ENCODE measurements at places on chromosomes 2 and 18.

GRCh38 chr2:233469261-233470010, 97.1 kb downstream of the USP40 start:
- no peak for DNase-seq

- no peak for DNase-seq
Observed at GRCh38 chr2:112095681-112096080, 40.6 kb downstream of the TMEM87B start.

DNA sequence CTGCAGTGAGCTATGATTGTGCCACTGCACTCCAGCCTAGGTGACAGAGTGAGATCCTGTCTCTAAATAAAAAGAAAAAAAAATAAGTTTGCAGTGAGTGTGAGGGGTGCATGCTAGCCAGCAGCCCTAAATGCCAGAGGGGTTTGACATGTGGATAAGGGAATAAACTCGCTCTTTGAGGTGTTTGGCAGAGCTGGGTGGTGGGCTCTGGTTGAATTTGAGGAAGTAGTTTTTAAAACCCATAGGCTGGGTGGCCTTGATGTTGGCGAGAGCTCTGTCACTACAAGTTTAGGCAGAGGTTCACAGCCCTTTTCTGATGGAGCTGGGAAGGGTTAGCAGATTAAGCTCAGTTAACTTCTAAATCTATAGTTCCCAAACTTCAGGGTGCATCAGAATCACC, 3.1 kb downstream of the ANXA4 start:
- no peak for DNase-seq

GRCh38 chr2:58032764-58033080, 13.9 kb upstream of the VRK2 start:
- DNase-seq = no peak

GRCh38 chr2:127647242-127648190, 1.6 kb downstream of the GPR17 start:
- DNase-seq = no peak

DNA sequence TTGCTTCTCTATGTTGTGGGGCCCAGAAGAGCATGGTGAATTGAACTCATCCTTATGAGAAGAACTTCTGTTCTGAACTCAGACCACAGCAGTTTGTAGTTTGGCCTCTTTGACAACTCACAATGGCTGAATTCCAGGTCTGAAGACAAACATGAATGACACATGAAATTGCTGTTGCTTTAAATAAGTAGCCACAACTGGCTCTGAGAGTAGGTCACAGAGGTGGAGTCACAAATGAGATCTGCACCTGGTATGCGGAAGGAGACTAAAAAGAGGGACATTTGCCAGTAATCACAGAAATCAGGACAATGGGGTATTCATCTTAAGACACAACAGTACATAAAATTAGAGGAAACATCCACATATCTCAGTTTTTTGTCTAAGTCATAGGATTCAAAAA, 290.3 kb upstream of the MMADHC start:
- no peak for DNase-seq

- no peak for DNase-seq
Observed at GRCh38 chr18:12857215-12857905, 26.7 kb downstream of the PTPN2 start.

- no peak for DNase-seq
Observed at GRCh38 chr18:48702346-48703027, 163.7 kb downstream of the CTIF start.

DNA sequence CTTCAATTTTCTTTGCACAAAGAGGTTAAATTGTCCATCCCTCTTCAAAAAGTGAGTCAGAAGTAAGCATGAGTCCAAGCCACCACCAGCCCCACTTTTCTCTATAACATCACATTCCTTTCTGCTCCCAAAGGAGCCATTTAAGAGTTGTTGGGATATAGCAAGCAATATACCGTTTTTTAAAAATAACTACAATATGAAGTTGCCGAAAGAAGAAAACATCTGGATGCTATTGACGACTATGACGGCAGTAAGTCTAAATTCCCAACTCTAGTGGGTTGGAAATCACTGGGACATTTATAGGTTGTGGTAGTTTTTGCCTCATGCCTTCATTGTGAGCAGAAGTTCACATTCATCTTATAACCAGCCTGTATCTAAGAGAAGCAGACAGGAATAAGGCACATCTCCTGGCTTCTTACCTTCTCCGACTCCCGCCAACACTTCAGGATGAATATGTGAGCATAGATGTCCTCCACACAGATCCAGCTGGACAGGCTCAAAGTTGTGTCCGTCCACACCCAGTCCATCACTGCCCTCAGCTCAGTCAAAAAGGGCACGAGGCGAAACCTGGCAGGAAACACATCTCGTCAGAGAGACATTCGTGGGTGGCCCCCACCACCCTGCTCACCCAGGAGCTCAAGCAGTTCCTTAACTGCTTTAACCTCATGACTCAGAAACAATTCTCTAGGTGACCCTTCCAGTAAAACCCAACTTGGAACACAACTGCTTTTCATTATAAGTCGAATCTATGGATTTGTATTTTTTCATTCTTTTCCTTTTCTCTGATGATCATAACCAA, 163.6 kb downstream of the NAPG start:
- no peak for DNase-seq

GRCh38 chr18:43435851-43436250, 158.6 kb upstream of the SYT4 start:
- no peak for DNase-seq

DNA sequence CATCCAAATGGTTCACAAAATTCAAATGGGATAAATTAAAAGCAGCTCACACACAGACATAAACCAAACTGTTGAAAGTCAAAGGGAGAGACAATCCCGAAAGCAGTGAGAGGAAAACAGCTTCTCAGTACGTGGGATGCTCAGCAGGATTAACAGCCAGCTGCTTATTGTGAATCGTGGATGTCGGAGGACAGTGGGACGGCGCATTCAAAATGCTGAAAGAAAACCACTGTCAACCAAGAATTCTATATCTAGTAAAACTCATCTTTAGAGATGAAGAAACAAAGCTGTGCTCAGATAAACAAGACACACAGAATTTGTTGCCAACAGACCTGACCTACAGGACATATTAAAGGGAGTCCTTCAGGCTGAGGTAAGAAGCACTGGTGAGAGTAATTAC, 102.9 kb downstream of the NFATC1 start:
- no peak for DNase-seq

- no peak for DNase-seq
Observed at GRCh38 chr2:119484834-119485233, 39.4 kb downstream of the SCTR start.

GRCh38 chr2:230158468-230158867, 61.3 kb downstream of the SP110 start:
- DNase-seq = no peak

GRCh38 chr2:152477347-152478092, 142.5 kb downstream of the FMNL2 start:
- DNase-seq = no peak

GRCh38 chr2:110875384-110875725, 143.0 kb downstream of the ACOXL start:
- DNase-seq = no peak

GRCh38 chr2:424306-425171, 136.6 kb upstream of the ALKAL2 start:
- no peak for DNase-seq

GRCh38 chr2:113973810-113974209, 83.9 kb downstream of the ACTR3 start:
- DNase-seq = no peak

- no peak for DNase-seq
Observed at GRCh38 chr2:98394595-98395153, 48.4 kb downstream of the CNGA3 start.

DNA sequence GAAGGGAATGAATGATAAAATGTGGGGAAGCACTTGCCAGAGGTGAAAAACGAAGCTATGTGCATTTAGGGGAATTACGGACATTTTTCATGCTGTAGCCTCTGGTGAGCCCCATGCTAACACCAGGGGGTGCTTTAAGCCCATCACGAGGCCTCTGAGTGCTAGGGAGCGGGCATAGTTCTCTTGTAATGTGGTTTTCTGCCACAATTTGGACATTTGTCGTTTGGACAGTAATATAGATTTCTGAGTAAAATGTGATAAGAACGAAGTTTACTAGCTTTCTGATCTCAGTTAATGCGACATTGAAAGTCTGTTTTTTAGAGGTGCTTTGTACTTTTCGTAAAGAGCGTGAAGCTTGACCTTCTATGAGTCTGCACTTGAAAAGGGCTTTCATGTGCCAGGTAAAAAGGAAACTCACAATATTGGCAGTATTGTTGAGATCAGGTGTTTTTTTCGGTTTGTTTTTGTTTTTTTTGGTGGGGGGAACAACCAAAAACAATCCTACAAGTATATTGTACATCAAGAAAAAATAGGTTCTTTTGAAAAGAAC, 50.6 kb downstream of the TRAF3IP1 start:
- peak; percentile 26 for DNase-seq

GRCh38 chr18:2997846-2998564, 14.9 kb downstream of the LPIN2 start:
- no peak for DNase-seq

- no peak for DNase-seq
Observed at GRCh38 chr2:29263886-29264285, 148.7 kb downstream of the CLIP4 start.

DNA sequence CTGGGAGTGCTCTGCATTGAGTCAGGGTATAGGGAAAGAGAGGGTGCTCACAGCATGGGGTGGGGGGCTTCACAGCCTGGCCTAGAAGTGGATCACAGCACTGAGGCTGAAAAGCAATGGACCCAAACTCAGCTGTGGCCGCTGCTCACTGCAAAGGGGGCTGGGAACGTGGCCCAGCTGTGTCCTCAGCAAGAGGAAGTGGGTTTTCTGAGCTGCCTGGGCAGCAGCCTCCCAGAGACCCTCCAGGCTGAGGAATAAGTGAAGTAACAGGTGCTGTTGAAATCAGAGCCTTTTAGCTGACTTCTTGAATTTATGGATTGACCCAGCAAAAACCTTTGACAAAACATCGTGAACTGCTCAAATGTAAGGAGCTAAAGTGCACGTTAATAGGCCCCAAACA, 35.2 kb downstream of the PTGR3 start:
- DNase-seq = no peak

- no peak for DNase-seq
Observed at GRCh38 chr18:26022585-26022984, 67.8 kb downstream of the SS18 start.

- peak; percentile 78 for DNase-seq
Observed at GRCh38 chr2:121254748-121255147, 30.3 kb downstream of the TFCP2L1 start.

- DNase-seq = no peak
Observed at GRCh38 chr2:224221455-224221913, 180.4 kb downstream of the FAM124B start.

- DNase-seq = no peak
Observed at GRCh38 chr2:187434342-187434785, 13.7 kb downstream of the CALCRL start.

DNA sequence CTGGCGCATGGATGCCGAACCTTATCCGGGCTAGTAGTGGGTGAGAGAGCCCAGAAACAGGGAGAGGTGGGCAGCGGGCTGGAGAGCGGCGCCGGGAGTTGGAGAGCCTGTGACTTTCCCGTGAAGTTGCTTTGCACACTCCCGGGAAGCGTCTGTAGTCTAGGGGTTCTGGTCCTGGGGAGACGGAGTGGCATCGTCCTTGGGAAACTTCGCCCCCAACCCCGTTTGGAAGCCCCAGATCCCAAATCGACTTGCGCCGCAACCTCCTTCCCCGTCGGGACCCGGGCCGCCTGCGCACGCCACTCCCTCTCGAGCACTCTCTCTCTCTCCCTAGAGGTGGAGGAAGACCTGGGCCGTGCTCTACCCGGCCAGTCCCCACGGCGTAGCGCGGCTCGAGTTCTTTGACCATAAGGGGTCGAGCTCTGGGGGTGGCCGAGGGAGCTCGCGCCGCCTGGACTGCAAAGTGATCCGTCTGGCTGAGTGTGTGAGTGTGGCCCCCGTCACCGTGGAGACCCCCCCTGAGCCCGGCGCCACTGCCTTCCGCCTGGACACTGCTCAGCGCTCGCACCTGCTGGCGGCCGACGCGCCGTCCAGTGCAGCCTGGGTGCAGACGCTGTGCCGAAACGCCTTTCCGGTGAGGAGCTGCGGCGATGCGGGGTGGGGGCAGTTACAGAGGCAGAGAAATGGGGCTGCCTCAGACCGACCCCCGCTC, 456 bp downstream of the DOK1 start:
- no peak for DNase-seq

DNA sequence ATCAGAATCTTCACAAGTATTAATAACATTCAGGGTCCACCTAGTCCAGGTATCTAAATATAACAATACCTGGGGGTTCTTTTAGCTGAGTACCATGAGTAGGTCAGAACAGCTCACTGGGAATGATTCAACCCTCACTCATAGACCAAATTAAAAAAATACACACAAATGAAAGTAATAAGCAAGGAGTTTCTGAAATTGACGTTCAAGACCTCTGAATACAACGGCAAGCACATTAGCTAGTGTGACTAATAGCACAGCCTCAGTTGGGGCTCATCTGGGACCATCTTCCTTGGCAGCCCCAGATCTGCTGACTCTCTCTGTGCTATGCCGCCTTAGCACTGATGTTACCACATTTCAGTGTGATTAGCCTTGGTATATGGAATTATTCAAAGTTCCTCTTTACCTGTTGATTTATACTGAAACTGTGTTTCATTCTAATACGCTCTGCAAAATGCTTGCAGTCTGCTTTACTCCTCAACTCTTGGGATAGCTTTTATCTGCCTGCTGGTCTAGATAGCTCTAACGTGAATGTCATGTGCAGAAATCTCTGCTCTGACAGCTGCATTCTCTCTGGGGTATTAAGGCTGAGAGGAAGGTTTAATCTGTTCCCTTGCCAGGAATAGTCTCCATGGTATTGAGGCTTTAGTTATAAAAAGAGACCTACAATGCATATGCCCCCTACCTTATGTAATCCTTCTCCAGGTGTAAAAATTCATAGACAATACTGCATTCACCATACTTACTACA, 153.3 kb downstream of the METTL4 start:
- DNase-seq = no peak

- DNase-seq = no peak
Observed at GRCh38 chr2:21800356-21800755, 676.6 kb downstream of the TDRD15 start.

- DNase-seq = no peak
Observed at GRCh38 chr2:203733684-203734083, 27.2 kb downstream of the CD28 start.

Data from DMS153 (cell line).